ENCODE measurements at places on chromosomes 4 and X.

DNA sequence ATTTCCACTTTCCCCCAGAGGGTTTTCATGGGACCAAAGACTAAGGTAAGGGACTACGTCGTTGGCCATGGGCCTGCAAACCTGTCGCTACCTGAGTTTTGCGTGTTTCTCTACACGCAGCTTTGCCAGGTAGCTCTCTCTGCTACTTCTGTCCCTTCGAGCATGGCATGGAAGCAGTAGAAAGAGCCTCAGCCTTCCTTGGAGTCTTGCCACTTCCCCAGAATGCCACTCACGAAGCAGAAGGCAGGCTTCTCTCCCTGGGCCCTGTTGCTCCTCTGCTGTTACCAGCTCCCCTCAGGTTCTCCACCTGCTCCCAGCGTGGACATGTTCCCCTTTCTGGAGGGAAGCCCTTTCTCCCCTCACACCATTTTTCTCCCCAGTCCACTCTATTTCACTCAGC, 292.9 kb downstream of the DCTD start:
- DNase-seq = no peak

DNA sequence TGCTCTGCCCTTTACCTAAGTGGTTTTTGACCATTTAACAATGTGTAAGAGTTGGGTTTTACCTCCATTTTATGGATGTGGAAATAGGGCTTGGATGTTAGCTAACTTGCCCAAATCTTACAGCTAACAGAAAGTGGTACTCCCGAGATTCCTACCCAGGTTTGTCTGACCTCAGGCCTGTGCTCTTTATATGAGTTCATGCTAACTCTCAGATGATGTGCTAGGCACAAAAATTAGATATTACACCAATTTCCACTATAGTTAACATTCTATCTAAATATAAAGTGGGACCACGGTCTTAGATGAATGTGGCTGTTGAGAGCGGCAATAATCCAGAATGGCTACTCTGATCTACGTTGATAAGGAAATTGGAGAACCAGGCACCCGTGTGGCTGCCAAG, at the start of gene PTTG2:
Gene PTTG2, plus strand, starts transcription at position 301 of the 400 bp plus-strand sequence. Its CDS starts 37 bp downstream, at position 338.
- no peak for DNase-seq

- no peak for DNase-seq
Observed at GRCh38 chr4:53061091-53061850, 199.2 kb downstream of the RASL11B start.

DNA sequence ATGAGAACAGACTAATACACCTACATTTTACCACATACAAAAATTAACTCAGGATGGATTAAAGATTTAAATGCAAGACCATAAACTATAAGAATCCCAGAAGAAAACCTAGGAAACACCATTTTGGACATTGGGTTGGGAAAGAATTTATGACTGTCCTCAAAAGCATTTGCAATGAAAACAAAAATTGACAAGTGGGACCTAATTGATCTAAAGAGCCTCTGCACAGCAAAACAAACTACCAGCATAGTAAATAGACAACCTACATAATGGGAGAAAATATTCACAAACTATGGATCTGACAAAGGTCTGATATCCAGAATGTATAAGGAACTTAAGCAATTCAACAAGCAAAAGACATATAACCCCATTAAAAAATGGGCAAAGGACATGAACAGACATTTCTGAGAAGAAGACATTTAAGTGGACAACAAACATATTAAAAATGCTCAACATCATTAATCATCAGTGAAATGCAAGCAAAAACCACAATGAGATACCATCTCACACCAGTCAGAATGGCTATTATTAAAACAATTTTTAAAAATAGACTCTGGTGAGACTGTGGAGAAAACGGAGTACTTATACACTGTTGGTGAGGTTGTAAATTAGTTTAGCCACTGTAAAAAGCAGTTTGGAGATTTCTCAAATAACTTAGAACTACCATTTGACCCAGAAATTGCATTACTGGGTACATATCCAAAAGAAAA, 221.7 kb upstream of the DIPK2B start:
- DNase-seq = no peak

DNA sequence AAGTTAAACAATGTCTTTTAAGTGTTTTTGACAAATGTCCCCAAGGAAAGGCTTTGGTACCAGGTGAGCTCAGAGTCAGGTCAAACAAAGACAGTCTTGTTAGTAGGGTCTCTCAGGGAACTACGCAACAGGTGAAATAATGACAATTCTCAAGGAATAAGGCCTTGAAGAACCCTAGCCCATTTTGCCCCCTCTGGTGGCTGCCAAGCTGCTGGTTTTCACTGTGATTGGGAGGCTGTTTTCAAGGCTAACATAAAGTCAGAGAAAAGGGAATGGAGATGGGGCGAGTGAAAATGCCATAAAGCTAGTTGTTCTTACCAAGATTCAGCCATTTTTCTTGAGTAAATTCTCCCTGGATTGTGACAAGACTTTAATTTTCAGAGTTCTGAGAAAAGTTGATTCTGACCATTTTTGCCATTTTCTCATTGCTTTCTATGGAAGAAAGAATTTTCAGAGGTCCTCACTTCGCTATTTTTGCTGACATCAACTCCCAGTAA, 58.7 kb downstream of the RWDD4 start:
- peak; percentile 11 for DNase-seq

GRCh38 chr4:168677063-168677462, 180.2 kb downstream of the PALLD start:
- DNase-seq = no peak

DNA sequence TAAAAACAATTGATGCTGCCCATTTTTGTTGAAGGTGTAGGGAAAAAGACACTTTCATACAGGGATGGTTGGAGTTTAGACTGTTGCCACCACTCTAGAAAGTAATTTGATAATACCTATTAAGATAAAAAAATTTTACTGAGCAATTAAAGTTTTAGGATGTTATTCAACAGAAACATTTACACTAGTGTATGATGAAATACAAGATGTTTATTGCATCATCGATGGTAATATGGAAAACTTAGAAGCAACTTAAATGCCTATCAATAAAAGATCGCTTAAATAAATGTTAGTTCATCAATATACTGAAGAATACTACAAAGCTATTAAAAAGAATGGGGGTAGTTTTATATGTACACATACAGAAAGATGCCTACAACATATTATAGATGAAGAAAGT, 9.2 kb upstream of the VSIG4 start:
- DNase-seq = no peak

DNA sequence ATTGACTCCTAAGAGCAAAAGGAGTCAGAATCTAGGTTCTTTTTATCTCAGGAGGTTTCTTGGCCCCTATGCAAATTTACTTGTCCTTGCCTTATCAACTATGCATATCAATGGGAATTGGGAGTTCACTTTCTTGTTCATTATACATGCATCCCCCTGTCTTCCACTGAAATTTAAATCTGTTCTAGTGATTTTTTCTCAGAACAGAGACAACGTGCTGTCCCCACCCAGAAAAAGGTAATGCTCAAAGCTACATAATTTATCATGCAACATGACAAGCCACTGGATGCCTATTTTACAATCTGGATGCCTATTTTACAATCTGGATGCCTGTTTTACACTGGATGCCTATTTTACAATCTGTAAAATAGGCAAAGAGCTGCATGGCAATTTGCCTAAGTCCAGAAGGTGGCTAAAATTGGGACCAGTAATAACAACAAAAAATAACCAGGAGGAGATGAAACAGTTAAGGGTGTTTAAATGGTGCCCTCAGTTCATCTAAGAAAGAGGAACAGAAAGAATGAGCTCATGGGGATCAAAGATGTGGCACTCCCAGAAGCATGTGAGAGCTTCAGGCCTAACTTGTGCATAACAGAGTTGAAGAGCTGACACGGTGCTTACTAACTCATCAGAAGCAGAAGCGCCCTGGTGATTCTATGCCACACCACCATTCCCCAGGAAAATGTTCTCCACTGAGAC, 537.8 kb upstream of the BOD1L1 start:
- no peak for DNase-seq

- peak; percentile 76 for DNase-seq
Observed at GRCh38 chr4:85005865-85006377, 39.4 kb upstream of the WDFY3 start.

DNA sequence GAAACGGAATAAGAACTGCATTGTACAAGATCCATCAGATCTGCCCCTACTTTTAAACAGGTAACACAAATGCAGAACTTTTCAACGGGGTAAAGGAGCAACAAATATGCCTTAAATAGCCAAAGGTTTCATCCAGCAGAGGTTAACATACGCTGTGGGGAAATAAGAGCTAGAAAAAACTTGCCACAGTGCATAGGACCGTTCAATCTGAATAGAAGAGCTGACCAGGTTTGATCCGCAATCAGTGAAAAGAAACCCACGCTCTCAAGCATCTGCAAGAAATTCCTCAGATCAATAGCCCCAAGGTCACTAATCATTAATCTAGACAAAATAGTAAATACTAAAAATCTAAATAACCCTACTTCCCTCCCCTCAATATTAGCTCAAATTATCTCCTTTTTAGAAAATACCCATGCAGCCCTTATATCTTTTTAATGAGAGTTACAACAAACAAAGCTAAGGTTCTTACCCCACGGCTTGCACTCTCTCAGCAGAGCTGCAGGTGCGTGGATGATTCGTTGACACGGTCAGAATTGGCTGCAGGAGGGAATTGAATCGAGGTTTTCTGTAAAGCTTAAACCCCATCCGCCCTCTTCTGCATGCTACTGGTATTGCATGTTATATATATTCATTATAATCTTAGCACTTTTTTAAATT, at the start of gene TLR10:
Gene TLR10, minus strand, starts transcription at position 539 of the 657 bp plus-strand sequence. CDS start 7,400 bp downstream, outside the sequence.
- peak; percentile 65 for DNase-seq

DNA sequence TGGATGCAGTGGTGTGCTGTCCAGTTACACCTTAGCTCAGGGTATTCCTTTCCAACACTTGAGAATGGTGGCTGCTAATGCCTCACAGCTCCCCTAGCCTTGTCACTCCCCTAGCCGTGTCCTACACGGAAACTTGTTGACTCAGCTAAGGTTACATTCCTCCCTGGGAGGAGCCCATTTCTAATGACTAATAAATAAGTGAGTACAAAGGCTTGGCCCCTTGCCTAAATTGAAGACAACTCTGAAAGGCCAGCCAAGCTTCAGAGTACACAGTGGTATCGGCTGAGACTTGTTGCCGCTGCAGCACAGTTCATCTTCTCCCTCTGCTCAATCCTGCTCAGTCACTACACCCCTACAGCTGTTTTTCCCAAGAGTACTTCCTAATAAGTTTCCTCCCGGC, 21.2 kb upstream of the SLC25A31 start:
- DNase-seq = peak; percentile 89

Measured in astrocyte of the hippocampus (primary cell).